ENCODE measurements at places on chromosomes 4 and X. TPM values are rescaled to one million over a fixed set of nuclear protein-coding genes. Genes with fewer than 3 reads are reported as not detected.

- DNase-seq: peak; percentile 63
Measured at GRCh38 chrX:145609951-145610511, 207.6 kb upstream of the SLITRK2 start.

- peak; percentile 50 for DNase-seq
Measured at GRCh38 chr4:67393699-67394281, 151.5 kb downstream of the CENPC start.

DNA sequence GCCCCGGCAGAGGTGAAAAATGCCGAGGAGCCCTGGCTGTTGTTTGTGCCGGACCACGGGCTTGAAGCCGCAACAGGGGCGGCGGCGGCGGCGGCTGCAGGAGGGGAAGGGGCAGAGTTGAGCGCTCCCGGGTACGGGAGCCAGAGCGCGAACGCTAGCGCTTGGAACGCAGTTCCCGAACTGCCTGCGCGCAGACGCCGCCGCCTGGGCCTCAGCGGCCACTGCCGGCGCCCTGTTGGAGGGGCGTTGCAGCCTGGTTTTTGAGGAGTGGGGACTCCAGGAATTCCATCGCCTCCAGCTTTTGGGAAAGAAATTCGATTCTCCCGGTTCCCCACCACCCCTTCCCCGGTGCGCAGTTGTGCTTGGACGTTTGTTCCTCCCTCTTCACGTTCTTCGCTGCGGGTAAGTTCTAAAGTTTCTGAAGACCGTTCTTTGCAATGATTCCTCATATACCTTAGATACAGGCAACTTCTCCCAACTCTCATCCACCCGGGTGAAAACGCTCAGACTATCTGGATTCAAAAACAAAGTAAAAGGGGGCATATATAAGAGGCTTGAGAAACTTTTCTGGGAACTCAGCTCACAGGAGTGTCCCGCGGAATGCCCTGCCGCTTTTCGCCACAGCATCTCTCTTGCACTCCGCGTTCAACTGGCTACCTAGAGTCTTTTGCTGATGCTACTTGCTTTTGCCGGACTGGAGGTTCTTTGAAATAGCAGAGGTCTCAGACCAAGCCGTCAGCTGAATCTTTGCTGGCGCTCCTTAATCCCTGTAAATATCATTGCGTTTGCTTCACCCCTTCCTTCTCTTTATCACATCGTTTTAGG lies 1.0 kb downstream of the FAT4 start:
- DNase-seq: peak; percentile 54

GRCh38 chrX:135985973-135986310 lies 707 bp downstream of the SLC9A6 start:
- no peak for DNase-seq

DNA sequence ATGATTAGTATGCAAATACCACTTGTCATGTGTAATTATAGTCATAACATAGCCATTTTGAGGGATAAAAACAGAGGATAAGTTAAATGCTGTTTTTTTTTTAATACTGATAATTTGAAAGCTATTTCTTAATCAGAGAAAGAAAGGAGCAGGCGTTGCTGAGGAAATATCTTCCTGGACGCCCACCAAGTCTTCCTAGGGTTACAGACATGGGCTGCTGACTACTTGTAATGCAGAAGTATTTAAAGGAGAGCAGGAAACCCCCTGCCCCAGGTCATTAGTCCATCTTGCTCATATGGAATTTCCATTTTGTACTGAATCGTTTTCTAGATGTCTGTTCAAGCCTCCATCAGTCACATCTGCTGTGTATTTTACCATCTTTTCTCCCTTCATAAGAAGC lies 176.2 kb downstream of the ADGRL3 start:
- no peak for DNase-seq

- DNase-seq: no peak
Measured at GRCh38 chr4:107711831-107712230, 8.2 kb downstream of the PAPSS1 start.

- no peak for DNase-seq
Measured at GRCh38 chrX:11655282-11656015, 10.3 kb downstream of the ARHGAP6 start.

- DNase-seq: no peak
Measured at GRCh38 chr4:148445860-148446330, 3.7 kb upstream of the NR3C2 start.

- peak; percentile 88 for DNase-seq
Measured at GRCh38 chr4:26248647-26249046, 72.2 kb upstream of the RBPJ start.

GRCh38 chr4:89954906-89955695 lies 60.4 kb downstream of the MMRN1 start:
- DNase-seq: no peak

DNA sequence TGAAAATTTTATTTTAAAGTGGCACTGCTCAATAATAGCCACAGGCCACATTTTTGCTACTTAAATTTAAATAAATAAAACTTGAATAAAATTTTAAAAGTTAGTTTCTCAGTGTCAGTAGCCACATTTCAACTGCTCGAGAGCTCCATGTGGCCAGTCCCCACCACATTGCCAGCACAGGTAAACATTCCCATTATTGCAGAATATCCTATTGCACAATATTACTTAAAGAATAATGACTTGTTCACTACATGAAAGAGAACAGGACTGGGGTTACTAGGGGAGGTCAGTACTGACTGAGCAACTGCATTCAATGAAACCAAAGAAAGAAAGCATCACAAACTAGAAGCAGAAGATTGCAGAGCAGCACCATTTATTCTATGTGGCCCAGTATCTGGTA lies 2201.6 kb upstream of the TENM3 start:
- DNase-seq: no peak

GRCh38 chr4:175944126-175944910 lies 121.3 kb upstream of the WDR17 start:
- DNase-seq: no peak

GRCh38 chrX:15786915-15787314 lies 3.4 kb upstream of the ZRSR2 start:
- DNase-seq: no peak

DNA sequence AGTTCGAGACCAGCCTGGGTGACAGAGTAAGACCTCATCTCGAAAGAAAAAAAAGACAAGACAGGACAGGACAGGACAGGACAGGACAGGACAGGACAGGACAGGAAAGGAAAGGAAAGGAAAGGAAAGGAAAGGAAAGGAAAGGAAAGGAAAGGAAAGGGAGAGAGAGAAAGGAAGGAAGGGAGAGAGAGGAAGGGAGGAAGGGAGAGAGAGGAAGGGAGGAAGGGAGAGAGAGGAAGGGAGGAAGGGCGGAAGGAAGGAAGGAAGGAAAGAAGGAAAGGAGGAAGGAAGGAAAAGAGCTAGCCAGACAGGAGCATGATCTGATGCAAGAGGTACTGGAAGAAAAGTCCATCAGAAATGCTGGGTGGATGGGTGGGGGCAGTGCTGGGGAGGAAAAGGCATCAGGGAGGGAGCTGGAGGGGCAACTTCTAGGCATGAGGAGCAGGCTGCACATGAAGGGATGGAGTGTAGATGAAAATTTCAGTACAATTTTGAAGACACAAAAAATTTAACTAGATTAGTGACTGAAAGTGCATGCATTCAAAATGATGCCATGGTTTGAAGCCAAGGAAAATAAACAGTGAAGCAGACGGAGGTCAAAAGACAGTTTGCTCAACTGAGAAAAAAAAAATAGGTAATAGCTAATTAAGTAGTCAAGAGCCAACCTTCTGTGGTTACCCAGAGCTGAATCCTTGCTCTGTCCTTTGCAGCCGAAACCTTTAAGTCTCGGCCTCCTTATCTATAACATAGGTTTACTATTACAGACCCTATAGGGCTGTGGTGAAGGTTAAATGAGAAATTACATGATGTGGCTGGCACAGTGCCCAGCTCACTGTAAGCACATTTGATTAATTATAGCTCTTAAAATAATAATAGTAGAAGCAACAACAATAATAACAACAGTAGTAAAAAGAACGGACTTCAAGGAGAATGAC lies 59.9 kb downstream of the ZNF827 start:
- DNase-seq: peak; percentile 85

- DNase-seq: peak; percentile 0
Measured at GRCh38 chrX:100368167-100368566, 41.9 kb downstream of the PCDH19 start.

DNA sequence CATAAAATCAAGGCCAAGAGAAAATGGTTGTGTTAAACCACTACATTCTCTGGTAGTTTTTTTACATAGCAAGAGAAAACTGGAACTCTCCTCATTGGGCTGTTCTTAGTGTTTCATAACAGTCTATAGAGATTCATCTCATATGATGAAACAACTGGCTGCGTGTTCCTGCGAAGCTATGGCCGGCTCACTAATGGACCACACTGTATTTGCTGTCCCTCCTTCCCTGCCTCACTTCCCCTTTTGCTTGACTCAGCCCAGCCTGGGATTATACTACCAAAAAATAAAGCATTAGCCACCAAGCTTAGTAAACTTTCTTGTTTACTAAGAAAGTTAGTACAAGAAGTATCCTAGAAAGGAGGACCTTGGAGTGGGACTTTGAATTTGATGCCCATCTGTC lies 31.6 kb upstream of the LSM6 start:
- no peak for DNase-seq

DNA sequence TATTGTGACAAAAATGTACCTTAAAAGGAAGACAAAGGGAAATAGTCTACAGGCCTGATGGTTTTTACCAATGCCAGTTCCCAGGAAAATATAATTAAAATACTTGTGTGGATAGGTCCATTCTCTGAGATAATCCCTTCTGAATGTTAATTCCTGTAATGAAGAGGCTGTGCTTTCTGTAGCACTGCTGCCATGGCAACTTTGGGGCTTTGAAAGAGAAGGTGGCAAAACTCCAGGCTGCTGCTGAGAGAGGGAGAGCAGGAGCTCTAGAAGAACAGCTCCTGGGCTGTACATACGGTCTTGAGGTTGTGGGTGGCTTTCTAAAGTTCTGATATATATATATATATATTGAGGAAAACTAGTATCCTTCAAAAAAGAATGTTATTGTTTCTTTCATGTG lies 125.4 kb downstream of the PDLIM5 start:
- peak; percentile 67 for DNase-seq

DNA sequence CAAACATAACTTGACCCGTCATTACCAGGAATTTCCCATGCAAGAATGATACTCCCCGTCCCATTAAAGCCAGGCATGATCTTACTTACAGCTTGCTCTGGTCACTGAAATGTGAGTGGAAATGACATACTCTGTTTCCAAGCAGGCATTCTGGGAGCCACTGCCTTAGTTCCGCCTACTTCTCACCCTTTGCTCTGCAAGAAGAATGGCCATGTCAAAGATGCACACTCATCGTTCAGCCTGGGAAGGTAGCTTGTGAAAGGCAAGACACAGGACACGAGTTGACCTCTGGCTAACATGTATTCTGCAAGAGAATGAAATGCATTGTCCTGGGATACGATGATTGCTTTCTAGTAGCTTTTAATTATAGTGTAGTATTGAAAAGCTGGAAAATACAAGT lies 1144.4 kb downstream of the NLGN4X start:
- no peak for DNase-seq

DNA sequence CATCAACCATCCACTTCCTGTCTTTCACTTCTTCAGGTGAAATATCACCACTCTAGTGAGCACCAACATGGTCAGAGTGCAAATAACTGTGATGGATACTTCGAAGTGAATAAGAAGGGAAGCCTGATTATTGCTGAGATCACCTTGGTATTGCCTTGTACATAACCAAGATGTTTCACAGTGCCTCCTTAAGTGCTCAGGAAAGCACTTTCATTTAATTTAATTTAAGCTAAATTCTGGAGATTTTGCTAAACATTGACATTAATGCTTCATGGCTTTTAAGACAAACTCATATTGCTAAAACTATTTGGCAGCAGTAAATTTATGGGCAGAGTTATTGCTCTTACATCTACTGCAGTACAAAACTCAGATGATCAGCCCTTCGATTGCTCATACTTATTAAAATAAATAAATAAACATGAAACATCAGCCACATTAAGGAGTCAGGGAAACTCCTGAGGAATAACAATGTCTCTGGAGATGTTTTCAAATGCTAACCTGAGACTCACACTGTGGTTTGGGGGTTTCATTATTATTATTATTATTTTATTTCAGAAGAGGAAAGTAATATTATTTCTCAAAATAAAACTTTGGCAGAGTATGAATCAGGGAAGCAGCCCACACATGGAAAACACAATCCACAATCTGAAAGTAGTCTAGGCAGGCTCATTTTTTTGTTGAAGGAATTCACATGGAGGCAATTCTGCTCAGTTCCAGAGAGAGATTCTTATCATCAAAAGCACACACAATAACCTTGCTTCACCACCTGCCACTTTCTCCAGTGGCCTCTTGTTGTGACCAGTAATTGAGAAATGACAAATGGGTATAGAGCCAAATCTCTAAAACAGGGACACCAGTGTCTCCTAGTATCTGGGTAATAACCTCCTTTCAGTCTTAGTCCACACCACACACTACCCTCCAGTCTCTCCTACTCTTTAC lies 344.2 kb downstream of the MAPK10 start:
- no peak for DNase-seq

GRCh38 chr4:169143335-169143734 lies 127.4 kb downstream of the SH3RF1 start:
- no peak for DNase-seq

DNA sequence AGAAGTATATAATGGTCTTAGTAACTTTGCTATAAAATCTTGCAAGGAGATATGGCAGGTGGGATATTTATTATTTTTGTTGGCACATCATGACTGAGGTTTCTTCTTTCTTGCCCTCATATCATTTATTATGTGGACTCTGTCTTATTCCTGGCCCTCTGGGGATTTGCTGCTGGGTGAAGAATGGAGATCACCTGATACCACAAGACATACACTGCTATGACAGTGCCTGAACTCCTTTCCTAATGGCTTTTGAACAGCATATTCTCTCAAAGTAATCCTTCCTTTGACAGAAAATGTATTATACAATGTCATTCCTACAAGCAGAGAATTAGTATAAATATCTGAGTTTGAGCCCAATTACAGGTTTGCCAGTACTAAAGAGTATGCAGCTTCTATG lies 22.0 kb upstream of the ADGRA3 start:
- no peak for DNase-seq

DNA sequence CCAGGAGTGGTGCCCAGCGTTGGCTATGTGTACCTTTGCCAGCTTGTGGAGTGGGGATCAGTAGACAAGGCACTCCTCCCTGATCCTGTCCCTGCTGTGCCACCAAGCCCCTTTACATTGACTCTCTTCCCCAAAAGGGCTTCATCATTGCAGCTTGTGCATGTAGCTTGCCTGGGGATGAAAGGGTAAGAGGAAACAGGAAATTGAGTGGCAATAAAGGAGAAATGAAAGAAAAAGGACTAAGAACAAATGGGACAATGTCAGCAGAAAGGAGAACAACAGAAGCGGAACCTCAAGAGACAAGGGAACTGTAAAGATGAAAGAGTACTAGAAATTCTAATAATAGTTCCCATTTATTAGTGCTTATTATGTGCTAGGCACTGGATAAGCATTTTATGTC lies 8.7 kb upstream of the IL13RA1 start:
- no peak for DNase-seq

- no peak for DNase-seq
Measured at GRCh38 chr4:93810340-93810992, 18.1 kb upstream of the ATOH1 start.

DCHS2 gene
- not detected for polyA plus RNA-seq

STX18 gene
- 23.4 TPM for polyA plus RNA-seq

MID1 gene
- polyA plus RNA-seq: 36.6 TPM

ZNF157 gene
- not detected for polyA plus RNA-seq

MAGEA12 gene
- not detected for polyA plus RNA-seq

SPIN4 gene
- polyA plus RNA-seq: 2.5 TPM

DCAF4L1 gene
- 0.03 TPM for polyA plus RNA-seq

GLRB gene
- polyA plus RNA-seq: 3.2 TPM

CFP gene
- polyA plus RNA-seq: 0.16 TPM

CYP2U1 gene
- polyA plus RNA-seq: 6.1 TPM

RPL39 gene
- polyA plus RNA-seq: 2,279 TPM

USP26 gene
- not detected for polyA plus RNA-seq

NHS gene
- polyA plus RNA-seq: 0.36 TPM

GNRHR gene
- polyA plus RNA-seq: not detected

NPY2R gene
- not detected for polyA plus RNA-seq

MAOB gene
- 0.46 TPM for polyA plus RNA-seq

ADRA2C gene
- 0.36 TPM for polyA plus RNA-seq

FGFBP1 gene
- polyA plus RNA-seq: not detected
